ENCODE measurements at places on chromosomes 16 and 17.
A peak's percentile ranks its signal among the peaks of the same experiment; 100 is the strongest.

DNA sequence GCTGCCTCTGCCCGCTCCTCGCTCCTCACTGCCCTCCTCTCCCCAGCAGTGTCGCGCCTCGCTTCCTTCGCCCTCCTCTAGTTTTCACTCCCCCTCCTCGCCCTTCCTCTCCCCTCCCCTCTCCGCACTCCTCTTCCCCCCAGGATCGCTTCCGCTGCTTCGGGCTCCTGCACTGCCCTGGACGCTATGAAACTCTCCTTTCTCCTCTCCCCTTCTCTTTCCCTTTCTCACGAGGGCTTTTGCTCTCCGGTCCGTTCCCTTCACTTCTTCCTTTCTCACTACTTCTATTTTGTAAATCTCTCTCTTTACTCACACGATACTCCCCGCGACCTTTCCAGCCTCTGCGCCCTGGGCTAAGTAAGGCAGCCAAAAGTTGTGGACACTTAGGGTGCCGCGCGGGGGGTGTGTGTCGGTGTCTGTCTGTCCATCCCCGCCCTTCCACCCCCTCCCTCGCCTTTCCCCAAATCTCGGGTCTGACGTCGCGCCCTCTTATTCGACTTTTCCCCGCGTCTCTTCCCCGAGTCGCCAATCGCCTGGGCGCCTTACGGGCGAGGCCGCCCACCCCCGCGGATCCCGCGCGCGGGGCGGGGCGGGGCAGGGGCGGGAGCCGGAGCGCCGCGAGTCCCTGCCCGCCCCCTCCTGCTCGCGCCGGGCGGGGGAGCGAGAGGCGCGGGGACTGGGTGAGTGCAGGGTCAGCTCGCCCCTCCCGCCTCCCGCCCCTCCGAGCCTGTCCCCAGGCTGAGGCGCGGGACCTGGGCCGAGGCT is at the start of gene IRX3:
IRX3 (minus strand) TSS at position 422 of the 765 bp plus-strand sequence. CDS start 737 bp downstream, outside the sequence.
- DNase-seq = no peak

DNA sequence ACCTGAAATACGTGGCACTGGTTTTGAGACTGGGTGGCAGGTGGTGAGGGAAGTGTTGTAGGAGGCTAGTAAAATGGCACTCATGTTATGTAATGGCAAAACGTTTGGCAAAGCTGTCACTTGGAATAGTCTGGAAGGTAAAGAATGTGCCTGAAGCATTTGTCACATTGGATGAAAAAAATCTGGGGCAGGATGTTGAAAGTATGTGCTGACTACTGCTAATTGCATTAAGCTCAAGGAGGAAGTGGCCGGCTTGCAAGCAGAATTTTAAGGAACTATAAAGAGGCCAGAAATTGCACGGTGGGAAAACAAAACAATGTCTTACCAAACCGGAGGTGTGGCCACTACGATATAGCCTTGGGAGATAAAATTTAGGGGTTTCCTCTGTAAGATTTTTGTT is 26.6 kb upstream of the NLRP1 start:
- DNase-seq = no peak

- DNase-seq = no peak
Measured at GRCh38 chr16:73016488-73016830, 31.5 kb downstream of the ZFHX3 start.

DNA sequence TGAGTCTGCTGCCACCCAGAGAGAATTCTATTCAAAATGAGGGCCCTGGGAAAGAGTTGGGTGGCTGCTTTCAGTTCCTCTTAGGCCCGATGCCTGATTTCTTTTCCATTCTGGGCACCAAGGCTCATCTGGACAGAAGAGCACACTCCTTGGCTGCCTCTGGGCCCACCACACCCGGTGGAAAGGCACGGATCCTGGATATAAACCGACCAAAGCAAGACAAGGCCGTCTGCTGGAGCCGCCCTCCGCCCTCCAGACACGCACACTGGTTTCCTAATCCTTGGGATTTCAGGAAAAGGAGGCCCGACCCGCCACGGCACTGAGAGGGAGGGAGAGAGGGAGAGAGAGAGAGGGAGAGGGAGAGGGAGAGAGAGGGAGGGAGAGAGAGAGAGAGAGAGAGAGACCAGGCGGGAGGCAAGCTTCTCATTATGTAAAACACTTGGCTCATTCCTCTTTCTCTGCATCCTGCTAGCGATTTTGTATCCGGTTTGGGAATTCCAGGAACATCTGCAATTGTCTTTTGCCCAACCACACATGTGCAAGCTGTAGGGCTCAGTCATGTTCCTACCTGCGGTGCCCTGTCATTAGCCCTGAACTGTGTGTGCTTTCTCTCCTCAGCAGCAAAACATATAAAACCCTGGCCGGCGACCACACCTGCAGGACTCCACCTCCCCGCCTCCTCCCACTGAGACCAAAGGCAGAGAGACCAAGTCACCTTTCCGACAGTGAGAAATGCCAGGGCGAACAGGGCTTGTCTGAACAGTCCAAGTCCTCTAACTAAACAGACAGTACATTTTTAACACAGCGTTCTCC is 347.2 kb downstream of the SOX9 start:
- no peak for DNase-seq

GRCh38 chr17:7997186-7997585 is 5.2 kb upstream of the GUCY2D start:
- DNase-seq = peak; percentile 24

DNA sequence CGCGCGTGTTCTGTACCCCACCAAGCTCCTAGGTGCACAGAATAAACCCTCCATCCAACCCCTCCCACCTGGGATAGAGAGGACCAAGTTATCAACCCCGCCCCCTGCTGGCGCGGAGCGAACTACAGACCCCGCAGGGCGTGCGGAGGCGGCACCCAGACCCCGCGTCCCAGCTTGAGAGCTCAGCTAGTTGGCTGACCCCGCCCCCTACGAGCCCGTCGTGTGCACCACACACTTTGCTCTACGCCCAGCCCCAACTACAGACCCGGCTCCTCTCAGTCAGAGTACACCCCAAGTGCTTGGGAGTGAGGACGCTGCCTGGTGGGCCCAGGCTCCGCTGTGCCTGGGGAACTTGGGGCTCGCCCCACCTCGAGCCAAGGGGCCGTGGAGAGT is 1.5 kb downstream of the GRIN2A start:
- DNase-seq = no peak

DNA sequence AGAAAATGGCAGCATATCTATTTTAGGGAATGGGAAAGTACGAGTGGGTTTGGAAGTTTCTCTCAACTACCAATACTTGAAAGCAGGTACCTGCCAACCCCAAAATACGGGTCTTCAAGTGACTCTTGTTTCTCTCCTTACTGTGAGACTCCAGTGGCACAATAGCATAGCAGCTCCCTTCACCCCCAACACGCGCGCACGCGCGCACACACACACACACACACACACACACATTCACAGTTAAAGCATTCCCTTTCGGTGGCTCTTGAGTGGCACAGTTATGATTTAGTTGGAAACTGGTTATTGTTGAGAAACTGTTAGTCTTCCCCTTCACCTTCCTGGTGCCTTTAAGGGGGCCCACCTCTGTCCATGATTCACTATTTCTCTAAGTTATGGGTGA is 30.0 kb upstream of the CCL2 start:
- DNase-seq = no peak

DNA sequence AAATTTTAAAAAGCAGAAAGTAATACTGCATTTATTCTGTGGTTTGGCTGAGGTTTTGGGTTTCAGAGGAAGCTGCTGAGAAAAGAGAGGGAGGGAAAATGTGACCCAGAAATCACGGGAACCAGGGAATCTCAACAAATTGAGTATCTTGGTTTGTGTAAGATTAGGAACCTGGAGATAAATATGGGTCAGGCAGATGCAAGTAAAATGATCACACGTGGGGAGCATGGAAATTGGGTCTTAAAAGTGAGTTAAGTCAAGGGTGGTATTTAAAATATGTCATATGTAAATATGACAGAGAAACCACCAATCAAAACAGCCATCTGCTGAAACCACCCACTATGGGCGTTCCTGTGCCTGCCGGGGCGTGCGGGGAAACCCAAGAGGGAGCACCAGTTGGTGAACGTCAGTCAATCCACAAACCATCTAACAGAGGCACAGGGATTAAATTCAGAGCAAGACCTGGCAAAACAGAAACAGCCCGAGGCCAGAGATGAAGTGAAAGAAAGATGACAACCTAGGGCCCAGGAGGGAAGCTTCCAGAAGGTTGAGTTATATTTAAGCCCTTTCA is 33.4 kb downstream of the CDH13 start:
- DNase-seq = no peak

DNA sequence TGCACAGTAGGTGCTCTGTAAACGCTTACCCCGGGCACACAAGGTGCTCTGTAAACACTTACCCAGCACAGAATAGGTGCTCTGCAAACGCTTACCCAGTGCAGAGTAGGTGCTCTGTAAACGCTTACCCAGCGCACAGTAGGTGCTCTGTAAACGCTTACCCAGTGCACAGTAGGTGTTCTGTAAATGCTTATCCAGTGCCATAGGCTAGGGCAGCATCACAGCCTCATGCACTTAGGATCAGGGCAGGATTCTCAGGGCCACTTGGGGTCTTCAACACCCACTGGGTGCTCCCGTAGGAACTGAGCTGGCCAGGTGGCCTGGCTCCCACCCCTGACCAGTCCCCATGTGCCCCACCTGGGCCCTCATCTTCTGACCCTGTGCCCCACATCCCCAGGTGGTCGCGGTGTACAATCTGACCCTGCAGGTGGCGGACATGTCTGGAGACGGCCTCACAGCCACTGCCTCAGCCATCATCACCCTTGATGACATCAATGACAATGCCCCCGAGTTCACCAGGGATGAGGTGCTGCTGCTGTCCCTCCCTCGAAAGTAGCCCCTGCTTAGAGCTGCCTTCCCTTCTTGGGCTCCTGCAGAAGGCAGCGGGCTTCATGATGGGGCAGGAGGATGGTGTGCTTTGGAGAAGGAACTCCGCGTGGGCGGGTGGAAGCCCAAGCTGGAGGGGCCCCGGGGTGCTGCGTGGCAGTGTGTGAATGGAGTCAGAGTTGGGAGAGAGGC is 13.1 kb downstream of the SLC22A31 start:
- DNase-seq = no peak

DNA sequence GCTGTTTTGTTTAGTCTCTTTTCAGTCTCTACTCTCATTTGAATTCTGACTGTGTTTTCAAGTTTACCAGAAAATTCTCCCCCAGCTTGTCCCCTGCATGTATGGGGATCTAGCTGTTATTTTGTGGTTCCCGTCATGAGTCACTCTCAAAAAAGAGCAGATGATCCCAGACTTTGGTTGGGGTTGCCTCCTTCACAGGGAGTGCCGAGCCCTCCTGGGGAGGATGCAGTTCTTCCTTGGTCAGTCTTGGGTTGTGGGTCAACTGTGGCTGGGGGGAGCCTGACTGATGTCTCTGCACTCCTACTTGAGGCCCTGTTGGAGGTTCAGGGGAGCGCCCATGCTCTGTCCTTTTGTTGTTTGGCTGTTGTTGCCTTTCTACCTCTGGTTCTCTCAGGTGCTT is 37.7 kb downstream of the EPN2 start:
- no peak for DNase-seq

DNA sequence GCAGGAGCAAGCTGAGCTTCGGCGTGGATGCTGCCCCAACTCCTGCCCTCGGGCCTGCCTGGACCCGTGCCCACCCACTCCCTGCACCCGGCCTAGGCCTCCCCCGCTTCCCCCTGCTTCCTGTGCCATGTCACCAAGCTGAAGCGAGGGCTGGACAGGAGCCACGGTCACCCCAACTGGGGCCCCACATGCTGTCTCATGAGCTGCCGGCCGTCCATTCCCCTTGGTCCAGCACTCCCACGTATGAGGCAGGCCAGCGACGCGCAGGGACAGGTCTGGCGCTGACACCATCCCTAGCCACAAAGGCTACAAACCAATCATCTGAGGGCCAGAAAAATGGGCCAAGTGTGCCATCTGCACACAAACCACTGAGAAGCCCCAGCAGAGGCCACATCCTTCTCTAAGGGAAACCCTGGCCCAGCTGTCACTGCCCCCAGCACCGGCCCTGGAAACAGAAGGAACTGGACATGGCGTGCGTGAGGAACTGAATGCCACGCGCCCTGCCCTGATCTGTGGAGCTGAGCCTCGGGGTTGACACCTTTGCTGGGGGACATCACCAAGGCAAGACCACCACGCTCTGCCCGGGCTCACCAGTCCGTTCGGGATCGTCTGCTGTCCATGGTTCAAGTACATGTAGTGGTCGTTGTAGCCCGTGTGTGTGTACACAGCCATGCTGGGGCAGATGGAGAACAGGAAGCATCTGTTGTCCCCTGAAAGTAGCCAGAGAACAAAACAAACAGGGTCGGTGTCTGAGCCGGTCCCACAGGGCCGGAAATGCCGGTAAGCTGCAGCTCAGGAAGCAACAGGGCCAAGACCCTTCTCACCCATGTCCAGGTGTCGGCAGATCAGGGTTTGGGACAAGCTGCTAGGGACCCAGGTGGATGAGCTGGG is 22.2 kb downstream of the MEAK7 start:
- no peak for DNase-seq

GRCh38 chr17:1231456-1231855 is 38.8 kb upstream of the BHLHA9 start:
- no peak for DNase-seq

GRCh38 chr16:105521-105920 is 27.5 kb downstream of the MPG start:
- DNase-seq = no peak

DNA sequence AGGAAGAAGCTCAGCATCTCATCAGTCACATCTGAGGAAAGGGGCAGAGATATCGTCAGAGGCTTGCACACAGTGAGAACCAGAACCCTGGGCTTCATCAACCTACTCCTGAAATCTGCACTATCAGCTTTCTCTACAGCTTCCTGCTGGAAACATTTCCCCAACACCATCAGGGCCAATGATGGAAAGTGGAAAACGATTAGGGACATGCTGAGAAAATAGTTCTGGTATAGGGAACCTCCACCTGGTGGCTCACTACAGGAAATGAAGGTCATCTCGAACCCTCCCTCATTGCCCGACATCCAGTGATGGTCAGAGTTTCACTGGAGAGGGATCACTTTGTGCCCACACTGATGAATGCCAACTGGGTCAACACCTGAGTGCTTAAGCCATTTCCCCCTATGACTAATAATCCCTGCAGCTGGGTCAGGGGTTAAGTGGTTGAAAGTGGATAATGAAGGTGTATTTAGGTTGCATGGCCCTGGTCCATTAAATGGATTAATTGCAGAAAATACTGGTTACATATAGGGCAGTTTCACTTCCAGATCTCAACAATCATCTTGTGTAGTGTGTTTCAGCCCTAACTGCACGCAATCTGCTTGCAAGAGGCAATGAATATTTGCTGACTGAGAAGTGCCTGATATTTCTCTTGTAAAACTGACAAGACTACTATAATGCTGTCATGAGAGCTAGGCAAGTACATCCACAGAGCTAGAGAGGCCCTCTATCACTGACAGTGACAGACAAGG is 43.1 kb upstream of the GSG1L start:
- no peak for DNase-seq

DNA sequence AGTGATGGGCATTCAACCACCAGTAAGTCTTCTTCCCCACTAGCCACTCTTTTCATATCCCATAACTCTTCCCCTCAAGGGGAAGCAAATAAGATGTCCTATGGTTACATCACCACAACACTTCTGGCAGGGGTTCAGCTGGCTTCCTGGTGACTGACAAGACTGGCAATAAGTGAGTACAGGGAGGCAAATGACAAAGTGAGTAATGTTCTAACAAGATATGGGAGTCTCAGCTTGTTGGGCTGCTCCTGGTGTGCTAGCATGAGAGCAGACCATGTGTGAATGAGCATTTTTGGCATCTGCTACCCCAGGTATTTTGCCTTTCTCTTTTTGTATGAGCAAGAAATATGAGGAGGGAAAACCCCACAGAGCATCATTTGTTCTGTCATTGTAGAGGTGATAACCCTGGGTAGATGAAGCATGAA is 9.9 kb downstream of the TMIGD1 start:
- no peak for DNase-seq

Measured in activated naive CD4-positive, alpha-beta T cell (primary cell).